ENCODE measurements at places on chromosomes 4 and X.

DNA sequence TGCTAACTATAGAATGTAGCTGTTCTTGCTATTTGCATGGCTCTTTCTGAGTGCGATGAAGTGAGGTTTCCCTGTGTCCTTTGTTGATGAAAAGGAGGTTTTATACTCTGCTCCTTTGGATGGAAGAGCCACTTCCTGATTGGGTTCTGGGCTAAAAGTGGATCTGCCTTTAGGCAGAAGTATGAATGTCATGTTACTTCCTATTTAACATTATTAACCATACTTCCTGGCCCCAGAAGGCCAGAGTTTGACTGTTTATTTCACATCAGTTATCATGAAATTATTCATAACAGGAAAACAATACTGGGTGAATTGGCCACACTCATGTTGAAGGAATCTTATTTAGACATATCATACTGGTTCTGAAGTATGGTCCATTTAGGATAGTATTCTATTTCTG lies 386.2 kb downstream of the PCDH7 start:
- DNase-seq: no peak

DNA sequence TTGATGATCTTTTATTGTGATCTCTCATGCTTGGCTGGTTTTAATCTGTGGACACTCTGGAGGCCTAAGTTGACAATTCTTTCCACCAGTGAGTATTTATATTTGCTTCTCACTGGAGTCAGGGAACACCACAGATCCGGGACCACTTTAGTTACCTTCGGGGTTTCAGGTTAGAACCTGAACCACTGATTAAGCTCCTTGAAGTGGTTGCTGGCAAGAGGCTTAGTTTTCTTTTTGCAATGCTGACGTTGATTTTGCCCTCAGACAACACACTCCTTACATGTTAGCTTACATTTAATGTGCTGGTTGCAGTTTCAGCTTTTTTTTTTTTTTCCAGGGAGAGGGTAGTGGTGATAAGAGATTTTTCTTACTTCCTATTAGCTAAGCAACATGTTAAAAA lies 10.5 kb upstream of the ZNF330 start:
- no peak for DNase-seq

- no peak for DNase-seq
These were observed 193.5 kb upstream of the PITX2 start for GRCh38 chr4:110816367-110816766.

- no peak for DNase-seq
These were observed 160.7 kb upstream of the NPY2R start for GRCh38 chr4:155047755-155048154.

DNA sequence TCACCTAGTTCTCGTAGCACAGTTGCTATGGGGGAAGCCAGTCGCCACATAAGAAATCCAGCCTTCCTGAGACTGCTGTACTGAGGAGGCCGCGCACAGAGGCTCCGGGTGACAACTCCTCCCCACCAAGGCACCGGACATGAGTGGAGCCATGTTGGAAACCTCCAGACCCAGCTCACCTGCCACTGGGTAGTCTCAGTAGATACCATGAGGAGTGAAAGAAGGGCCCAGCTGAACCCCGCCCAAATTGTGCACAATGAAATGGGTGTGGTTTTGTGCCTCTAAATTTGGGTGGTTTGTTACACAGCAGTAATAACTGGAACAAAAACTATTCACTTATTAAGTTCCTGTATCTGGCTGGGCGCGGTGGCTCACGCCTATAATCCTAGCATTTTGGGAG lies 198.7 kb downstream of the BCOR start:
- no peak for DNase-seq

- DNase-seq: no peak
These were observed 63.3 kb upstream of the CCDC160 start for GRCh38 chrX:134173541-134174272.

GRCh38 chrX:23825675-23826074 lies 42.7 kb downstream of the SAT1 start:
- DNase-seq: no peak

- DNase-seq: no peak
These were observed 7.8 kb downstream of the FLNA start for GRCh38 chrX:154366666-154367055.

DNA sequence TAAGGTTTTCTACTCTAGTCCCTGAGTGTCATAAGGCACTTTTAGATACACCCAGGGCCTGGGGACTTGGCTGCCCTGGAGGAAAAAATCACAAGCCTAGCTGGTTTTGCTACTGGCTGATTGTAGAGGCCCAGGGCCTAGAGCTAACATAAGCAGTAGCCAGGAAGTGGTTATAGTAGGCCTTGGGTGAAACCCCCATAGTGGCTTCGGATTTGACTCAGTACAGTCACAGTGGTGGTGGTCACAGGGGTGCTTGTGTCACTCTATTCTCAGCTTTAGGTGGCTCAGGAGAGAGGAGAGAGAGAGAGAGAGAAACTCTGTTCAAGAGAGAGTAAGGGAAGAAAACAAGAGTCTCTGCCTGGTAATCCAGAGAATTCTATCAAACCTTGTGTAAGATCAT lies 194.5 kb upstream of the EDA2R start:
- DNase-seq: no peak

DNA sequence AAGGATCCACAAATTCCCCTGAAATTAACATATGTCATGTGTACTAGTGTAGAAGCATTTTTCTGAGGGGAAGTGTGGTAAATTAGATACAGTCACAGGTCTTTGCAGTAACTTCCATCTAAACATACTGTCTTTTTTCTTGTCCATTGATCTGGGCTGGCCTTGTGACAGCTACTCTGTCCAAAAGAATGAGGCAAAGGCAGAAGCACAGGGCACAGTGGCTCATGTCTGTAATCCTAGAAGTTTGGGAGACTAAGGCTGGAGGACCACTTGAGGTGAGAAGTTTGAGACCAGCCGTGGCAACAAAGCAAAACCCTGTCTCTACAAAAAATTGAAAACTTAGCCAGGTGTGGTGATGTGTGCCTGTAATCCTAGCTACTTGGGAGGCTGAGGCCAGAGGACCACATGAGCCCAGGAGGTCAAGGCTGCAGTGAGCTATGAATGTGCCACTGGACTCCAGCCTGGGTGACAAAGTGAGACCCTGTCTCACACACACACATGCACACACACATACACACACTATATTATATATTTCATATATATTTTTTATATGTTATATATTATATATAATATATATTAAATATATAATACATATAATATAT lies 47.6 kb downstream of the HAND2 start:
- DNase-seq: no peak

DNA sequence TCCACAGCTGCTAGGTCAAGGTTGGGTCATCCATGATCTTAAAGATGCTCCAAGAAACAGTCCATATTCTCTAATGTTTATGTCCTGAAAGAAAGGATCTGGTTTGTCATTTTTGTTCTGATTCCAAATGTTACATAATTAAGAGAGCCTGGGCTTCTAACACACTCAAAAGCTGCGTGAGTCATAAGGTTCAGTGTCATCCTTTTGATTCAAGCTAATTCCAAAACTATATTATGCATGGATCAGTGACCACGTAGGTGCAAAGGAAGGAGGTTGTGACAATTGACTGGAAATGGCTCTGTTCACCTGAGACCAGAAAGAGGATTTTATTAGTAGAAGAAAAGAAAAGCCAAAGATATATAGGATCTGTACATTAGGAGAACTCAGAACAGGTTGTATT lies 268.7 kb upstream of the GK2 start:
- no peak for DNase-seq

GRCh38 chr4:148071009-148071408 lies 339.1 kb downstream of the ARHGAP10 start:
- no peak for DNase-seq

All from HTR-8/SVneo (cell line).